ENCODE measurements at places on chromosomes 6 and 20. TPM values are rescaled to one million over a fixed set of nuclear protein-coding genes. Genes with fewer than 3 reads are reported as not detected.

Gene DDX43
- polyA plus RNA-seq: 0.62 TPM

Gene ACTR5
- polyA plus RNA-seq: 5.7 TPM

Gene NRSN1
- 0.68 TPM for polyA plus RNA-seq

Gene ZFP57
- not detected for polyA plus RNA-seq

Gene TRIM31
- 52.2 TPM for polyA plus RNA-seq

Gene BFSP1
- polyA plus RNA-seq: 0.70 TPM

Gene FOXC1
- 0.31 TPM for polyA plus RNA-seq

Gene DSP
- polyA plus RNA-seq: 15.6 TPM

Gene EPB41L2
- 12.5 TPM for polyA plus RNA-seq

Gene FAM229B
- 24.7 TPM for polyA plus RNA-seq

Gene CGA
- polyA plus RNA-seq: not detected

Gene SNAP25
- polyA plus RNA-seq: 2.8 TPM

Gene GJA10
- not detected for polyA plus RNA-seq

Gene TSHZ2
- 4.7 TPM for polyA plus RNA-seq

Gene LINC00237
- polyA plus RNA-seq: not detected

Gene ANKRD66
- not detected for polyA plus RNA-seq

Gene HLA-G
- polyA plus RNA-seq: not detected

Gene MUC22
- polyA plus RNA-seq: not detected

Gene IL20RA
- 7.1 TPM for polyA plus RNA-seq

Gene NAPB
- 5.0 TPM for polyA plus RNA-seq

Gene BPIFB4
- not detected for polyA plus RNA-seq

Gene SLC16A10
- 2.1 TPM for polyA plus RNA-seq

Gene RFX6
- 0.55 TPM for polyA plus RNA-seq

Gene ACOT13
- polyA plus RNA-seq: 21.4 TPM

Gene NOL7
- 50.8 TPM for polyA plus RNA-seq

Gene OXT
- not detected for polyA plus RNA-seq

Gene TRIM15
- not detected for polyA plus RNA-seq

Gene AURKA
- 8.3 TPM for polyA plus RNA-seq

Gene ETV7
- 7.1 TPM for polyA plus RNA-seq

Gene PBOV1
- not detected for polyA plus RNA-seq

Gene PI16
- 1.2 TPM for polyA plus RNA-seq

All from stomach (tissue), 19 donors.